ENCODE measurements at places on chromosomes 7 and 10.

DNA sequence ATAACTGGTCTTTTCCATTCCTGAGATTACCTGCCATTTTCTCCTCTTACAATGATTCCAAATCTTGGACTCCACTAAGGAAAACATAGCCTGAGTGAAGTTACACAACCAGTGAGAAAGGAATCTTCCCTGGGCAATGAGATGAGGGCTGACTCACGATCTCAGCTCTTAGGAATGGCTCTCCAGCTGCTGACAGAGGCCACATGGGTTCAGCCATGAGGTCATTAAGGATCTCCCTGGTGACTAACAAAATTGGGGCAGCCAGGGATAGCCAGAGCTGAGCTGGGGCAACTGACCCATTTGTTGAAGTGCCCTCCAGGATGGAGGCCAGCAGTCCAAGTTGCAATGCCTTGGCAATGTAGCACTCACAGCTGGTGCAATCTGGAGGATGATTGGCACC, 78.7 kb upstream of the MKLN1 start:
- peak; percentile 76 for DNase-seq

GRCh38 chr7:46568420-46569132, 647.5 kb upstream of the IGFBP3 start:
- peak; percentile 85 for DNase-seq

GRCh38 chr10:12504176-12504575, 154.8 kb downstream of the CAMK1D start:
- no peak for DNase-seq

DNA sequence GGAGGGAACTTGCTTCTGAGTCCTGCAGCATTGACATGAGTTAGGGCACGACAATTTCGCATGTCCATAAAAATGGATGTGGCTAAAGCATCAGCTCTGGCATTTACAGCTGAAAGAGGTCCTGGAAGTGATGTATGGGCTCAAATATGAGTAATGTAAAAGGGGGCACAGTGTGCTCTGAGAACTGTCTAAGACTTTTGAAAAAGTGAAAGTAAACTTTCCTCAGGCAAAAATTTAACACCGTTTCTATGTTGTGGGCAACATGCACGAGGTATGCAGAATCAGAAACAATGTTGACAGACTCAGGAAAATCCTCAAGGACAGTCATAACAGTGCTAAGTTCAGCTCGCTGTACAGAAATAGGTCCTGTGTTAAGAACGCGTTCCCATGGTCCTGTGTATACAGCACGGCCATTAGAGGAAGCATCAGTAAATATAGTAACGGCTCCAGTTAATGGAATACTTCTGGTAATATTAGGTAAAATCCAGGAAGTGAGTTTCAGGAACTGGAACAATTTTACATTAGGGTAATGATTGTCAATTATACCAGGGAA, 37.9 kb upstream of the AKR1C2 start:
- DNase-seq: no peak

GRCh38 chr7:26685606-26686005, 178.8 kb downstream of the SKAP2 start:
- DNase-seq: no peak

DNA sequence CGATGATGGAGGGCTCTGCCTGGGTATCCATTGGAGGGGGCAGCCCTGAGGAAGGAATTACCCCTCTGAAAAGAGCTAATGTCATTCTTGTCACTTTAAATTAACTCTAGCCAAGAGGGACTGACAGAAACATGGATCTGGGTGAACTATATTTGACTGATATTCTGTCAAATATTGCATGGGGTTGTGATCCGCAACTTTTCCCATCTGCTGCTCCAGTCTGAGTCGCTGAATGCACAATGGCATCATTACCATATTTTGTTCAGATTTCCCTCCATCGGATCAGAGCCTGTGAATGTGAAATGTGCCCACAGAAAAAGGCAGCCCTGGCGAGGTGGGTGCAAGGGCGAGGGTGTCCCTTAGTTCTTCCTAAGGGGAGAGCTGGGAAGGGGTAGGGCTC, 100.5 kb upstream of the TCF7L2 start:
- DNase-seq: no peak

- DNase-seq: no peak
Observed at GRCh38 chr7:70595755-70596597, 536.0 kb upstream of the GALNT17 start.

DNA sequence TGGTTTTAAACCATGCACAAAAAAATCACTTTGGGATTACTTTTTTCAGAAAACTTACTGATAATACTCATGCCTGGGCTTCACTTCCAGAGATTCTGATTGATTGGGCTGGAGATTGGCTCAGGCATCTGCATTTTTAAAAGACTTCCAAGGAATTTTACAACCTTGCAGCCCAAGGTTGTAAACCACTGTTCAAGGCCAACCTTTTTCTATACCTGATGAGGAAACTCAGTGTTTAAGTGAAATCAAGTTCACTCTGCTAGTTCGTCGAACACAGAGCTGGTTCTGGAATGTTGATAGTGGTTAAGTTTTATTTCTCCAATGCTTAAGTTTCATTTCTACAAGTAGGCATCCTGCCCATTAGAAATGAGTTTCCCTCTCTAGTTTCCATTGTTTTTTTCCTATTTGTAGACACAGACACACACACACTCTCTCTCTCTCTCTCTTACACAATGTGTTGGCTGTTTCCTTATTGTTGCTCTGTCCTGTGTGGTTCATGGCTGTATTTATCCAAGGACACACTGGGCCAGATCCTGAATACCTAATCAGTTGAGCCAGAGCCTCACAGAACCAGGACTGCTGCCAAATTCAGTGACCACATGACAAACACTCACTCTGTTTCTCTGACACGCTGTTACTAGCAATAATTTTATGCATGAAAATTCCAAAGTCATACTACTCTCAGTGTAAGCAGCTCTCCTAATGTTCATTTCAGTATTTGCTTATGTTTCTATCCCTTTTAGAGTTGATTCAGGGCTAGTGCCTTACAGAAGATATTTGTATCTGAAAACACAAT, 3.7 kb upstream of the IFIT1B start:
- peak; percentile 72 for DNase-seq

DNA sequence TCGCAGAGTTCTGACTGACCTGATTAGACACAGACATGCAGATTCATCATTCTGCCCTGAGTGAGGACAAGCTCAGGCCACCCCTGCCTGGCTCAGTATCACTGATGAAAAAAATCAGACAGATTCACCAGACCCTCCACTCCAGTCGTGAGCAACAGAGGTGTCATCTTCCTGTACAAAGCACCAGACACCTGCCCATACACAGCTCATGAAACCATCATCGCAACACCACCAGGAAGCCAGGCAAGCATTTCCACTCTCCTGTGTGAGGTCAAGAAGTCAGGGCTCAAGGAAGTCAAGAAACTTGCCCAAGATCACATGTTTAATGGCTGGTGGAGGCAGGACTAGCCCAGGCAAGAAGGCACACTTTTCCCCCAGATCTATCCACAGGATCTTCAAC, 163.0 kb downstream of the CALN1 start:
- DNase-seq: no peak

DNA sequence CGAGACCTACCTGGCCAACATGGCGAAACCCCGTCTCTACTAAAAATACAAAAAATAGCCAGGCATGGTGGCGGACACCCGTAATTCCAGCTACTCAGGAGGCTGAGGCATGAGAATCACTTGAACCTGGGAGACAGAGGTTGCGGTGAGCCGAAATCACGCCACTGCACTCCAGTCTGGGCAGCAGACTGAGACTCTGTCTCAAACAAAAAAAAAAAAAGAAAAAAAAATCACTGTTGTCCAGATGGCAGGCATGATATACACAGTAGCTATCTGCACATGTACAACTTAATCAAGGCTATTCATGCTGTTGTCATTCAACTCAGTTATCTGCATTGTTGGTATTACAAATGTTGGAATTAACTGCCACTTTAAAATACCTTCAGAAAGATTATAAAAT, 55.3 kb downstream of the BRAF start:
- DNase-seq: no peak

DNA sequence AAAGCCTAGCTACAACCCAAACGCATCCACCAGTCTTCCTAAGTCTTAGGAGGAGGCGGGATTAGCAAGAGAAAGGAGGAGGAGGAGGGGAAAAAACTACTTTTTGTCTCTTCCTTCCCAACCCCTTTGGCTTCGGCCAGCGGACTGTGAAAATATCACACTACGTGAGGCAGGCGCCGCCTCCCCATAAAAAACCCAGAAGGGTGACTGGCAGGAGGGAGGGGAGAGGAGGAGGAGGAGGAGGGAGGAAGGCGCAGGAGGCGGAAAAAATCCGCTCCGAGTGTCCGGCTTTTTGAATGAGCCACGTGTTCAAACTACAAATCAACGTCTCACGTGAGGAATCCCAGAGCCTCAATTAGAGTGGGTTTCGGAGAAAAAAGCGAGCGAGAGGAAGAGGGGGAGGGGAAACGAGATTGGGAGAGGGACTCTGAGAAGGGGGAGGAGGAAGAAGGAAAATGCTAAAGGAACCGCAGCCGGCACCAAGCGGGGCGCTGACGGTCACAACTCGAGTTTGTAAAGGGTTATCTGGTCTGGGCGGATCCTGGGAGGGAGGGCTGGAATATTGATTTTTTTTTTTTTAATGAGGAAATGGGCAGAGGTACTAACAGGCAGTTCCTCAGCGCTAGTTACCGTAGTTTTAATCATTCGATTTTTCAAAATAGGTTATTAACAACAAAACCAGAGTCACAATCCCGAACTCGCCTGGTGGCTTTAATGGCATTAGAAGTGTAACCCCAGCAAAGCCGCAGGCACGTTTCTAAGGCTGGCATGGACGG, at the start of gene IGF2BP3:
Gene IGF2BP3 (minus strand): TSS at position 162 of the 776 bp plus-strand sequence. CDS start 381 bp downstream, outside the sequence.
- peak; percentile 96 for DNase-seq

DNA sequence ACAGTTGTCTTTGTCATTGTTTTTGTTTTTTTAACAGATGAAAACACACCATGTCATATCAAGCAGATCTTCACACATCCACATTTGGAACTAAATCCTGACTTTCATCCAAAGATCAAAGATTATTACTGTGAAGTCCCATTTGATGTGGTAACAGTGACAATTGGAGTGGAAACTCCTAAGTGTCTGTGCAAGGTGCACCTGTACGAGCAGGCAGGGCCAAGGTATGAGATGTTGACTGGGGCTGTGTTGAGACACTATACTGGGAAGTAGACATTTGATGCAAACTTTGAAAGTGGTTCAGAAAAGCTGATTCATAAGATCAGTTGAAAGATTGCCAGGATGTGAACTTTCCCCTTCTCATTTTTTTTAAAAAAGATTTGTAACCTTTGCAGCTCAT, 152.3 kb downstream of the CPED1 start:
- no peak for DNase-seq

DNA sequence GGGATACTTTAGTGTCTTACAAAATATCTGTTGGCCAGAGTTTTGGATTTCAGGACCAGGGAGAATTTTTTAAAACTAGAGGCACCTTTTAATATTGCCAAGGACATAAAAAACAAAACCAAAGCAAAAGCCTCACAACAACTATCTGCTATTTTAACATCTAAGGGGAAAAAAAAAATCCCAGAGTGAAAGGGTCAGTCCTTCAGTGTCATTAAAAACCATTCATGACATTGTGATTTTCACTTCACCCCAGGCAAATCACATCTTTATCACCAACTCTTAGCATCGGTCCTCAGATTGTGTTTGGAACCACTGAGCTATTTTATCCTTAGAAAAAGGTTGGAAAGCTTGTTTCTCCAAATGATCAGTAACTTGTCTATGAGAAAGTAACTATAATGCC, 10.7 kb downstream of the CEP41 start:
- no peak for DNase-seq

DNA sequence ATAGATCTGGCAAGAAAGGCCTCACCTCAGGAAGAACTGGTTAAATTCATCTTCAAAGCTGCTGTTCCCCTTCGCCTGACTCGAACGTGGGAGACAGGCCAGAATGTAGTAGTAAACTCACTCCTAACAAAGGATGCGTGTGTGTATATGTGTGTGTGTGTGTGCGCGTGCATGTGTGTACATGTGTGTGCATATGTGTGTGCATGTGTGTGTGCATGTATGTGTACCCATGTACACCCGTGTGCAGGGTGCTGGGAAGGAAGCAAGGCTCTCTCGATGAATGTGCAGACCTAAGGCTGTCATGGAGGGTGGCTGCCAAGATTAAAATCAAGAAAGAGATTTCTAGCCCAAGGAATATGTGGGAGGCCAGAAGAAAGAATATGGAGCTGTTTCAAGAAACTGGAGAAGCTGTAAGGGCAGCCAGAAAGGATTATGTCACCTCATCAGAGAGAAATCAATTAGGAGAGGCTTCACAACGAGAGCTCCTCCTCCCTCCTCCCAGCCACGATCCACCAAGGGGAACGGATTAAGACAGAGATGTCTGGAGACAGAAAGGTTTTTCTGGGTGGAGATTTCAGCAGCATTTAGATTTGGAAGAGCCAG, 34.0 kb upstream of the LBX1 start:
- DNase-seq: no peak

- DNase-seq: no peak
Observed at GRCh38 chr7:15684111-15684800, 2.2 kb downstream of the MEOX2 start.

DNA sequence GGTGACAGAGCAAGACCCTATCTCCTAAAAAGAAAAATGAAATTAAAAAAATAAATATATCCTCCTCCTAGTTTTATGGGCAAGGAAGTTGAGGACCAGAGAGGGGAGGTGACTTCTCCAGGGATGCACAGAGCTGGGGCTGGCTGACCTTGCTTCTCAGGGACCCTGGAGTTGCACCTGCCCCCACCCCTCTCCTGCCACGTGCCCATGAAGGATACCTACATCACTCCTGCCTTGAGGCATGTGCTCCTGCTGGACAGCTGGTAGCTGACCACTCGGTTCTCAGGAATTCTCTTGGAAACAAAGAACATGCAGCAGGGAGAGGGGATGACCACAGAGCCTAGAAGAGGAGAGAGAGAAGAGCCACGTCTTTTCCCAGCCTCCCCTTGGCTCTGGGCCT, 522 bp downstream of the CCL24 start:
- DNase-seq: no peak

- DNase-seq: no peak
Observed at GRCh38 chr7:73719806-73720169, 319 bp upstream of the STX1A start.

GRCh38 chr10:11379771-11380170, 231.7 kb downstream of the USP6NL start:
- no peak for DNase-seq

- DNase-seq: no peak
Observed at GRCh38 chr10:30709229-30709628, 79.7 kb upstream of the LYZL2 start.

GRCh38 chr7:81211204-81211933, 292.5 kb upstream of the SEMA3C start:
- DNase-seq: no peak

GRCh38 chr7:138431517-138431916, 28.5 kb upstream of the TRIM24 start:
- peak; percentile 70 for DNase-seq
